ENCODE measurements at places on chromosomes 2 and 18. TPM values are rescaled to one million over a fixed set of nuclear protein-coding genes. Genes with fewer than 3 reads are reported as not detected.

ASXL2 gene
- 4.6 TPM for total RNA-seq

DNA sequence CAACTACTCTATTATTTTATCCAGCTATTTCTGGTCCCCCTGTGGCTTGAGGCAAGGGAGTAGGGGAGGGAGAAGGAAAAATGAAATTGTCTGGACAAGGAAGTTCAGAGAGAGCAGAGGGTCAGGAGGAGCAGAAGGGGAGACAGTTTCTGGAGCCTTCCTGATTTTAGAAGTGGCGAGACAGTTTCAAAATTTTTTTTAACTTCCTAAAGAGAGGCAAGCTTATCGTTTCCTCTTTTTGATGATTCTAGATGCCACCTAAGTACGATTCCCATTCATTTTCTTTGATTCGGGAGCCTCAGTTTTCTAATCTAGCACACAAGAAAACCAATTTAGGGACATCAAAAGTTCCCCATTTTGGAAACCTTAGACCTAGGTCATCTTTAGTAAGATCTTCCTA lies 96.9 kb upstream of the B3GNT2 start:
- no peak overlapping the region for H3K4me3 ChIP-seq
- no peak overlapping the region for H3K27ac ChIP-seq
- no peaks in the 10 kb centered on the region for H3K36me3 ChIP-seq

- no peaks in the 10 kb centered on the region for H3K27me3 ChIP-seq
- H3K27ac ChIP-seq = no peak overlapping the region
- no peak for DNase-seq
- H3K4me1 ChIP-seq = no peaks in the 10 kb centered on the region
Observed at GRCh38 chr2:191580581-191580980, 97.4 kb upstream of the NABP1 start.

CAVIN2 gene
- 128 TPM for total RNA-seq

DNA sequence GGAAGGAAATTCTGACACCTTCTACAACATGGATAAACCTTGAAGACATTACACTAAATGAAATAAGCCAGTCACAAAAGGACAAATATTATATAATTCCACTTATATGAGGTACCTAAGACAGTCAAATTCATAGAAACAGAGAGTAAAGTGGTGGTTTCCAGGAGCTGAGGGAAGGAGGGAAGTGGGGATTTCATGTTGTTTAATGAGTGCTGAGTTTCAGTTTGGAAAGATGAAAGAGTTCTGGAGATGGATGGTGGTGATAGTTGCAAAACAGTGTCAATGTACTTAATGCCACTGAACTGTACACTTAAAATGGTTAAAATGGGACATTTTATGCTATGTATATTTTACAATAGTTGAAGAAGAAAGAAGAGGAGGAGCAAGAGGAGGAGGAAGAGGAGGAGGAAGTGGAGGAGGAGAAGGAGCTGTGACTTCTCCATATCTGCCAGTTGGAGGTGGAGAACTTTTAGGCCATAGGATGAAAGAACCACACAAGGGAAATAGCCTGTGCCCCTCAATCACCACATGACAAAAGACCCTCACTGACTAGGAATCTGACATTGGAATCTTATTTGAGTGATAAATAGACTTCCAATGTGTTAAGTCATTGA lies 55.3 kb upstream of the LGALSL start:
- H3K27ac ChIP-seq = no peak overlapping the region
- no peak for DNase-seq
- no peaks in the 10 kb centered on the region for H3K4me1 ChIP-seq
- H3K36me3 ChIP-seq = no peaks in the 10 kb centered on the region

NLRC4 gene
- 0.88 TPM for total RNA-seq

PLEK gene
- total RNA-seq = 7.5 TPM

DNA sequence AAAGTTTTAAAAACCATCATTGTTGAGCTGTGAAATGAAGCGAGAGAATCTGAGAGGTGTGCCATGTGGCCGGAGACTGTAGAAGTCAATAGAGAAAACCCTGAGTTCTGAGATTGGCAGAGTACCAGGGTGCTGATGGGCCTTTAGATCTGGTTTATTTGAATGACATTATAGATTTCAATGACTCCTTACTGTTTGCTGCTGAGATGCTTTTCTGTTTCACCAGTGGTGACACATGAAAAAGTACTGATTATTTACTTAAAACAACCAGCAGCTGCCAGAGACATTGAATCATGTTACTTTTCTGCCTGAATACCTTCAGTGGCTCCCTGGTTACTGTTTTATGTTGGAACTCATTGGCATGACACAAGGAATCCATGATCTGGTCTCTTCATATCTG lies 602.7 kb upstream of the ZNF804A start:
- H3K27ac ChIP-seq = no peak overlapping the region
- H3K36me3 ChIP-seq = no peaks in the 10 kb centered on the region
- H3K4me1 ChIP-seq = no peaks in the 10 kb centered on the region
- H3K27me3 ChIP-seq = no peaks in the 10 kb centered on the region
- no peak overlapping the region for H3K4me3 ChIP-seq

CRYGA gene
- total RNA-seq = not detected

- H3K36me3 ChIP-seq = no peaks in the 10 kb centered on the region
- no peak for DNase-seq
- no peak overlapping the region for H3K4me3 ChIP-seq
- no peak overlapping the region for H3K27ac ChIP-seq
- no peaks in the 10 kb centered on the region for H3K4me1 ChIP-seq
Observed at GRCh38 chr2:108965540-108966289, 23.3 kb downstream of the EDAR start.

UGT1A5 gene
- not detected for total RNA-seq

- no peak overlapping the region for H3K4me3 ChIP-seq
- no peaks in the 10 kb centered on the region for H3K36me3 ChIP-seq
- H3K27ac ChIP-seq = no peak overlapping the region
- no peaks in the 10 kb centered on the region for H3K27me3 ChIP-seq
- no peak for DNase-seq
- no peaks in the 10 kb centered on the region for H3K4me1 ChIP-seq
Observed at GRCh38 chr2:8455236-8456150, 226.4 kb upstream of the ID2 start.

KCNJ3 gene
- total RNA-seq = not detected

DNA sequence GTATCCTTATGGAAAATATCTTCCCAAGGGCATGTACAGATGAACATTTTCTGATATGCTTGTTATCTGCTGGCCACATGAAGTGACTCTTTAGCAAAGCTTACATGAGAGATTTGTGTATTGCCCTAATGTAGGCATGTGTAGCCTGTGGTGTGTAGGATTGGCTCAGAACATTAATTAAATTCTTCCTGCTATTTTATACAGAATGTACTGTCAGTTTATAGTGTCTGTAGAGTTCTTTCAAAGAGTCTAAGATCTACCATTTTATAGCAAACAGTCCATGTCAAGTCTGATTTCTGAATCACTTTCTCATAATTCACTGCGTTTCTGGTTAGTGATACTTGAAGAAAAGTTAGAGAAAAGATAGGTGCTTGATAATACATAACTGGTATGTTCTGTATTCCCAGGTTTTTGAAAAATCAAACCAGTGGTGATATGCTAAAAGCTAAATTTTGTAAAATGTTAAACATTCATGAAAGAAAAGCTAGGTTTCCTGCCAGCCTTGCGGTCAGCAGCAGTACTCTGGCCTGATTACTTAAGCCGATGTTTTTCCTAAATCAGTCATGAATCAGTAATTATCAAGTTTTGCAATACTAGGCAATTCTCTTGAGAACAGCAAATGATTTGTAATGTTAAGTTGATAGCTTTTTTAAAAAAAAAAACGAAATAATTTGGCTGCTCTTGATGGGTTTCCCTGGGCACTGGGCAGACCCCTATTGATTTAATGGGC lies 30.9 kb upstream of the EFEMP1 start:
- DNase-seq = peak; percentile 25
- no peak overlapping the region for H3K4me3 ChIP-seq
- H3K27ac ChIP-seq = peak overlapping the region; percentile 62
- H3K36me3 ChIP-seq = no peaks in the 10 kb centered on the region

DNA sequence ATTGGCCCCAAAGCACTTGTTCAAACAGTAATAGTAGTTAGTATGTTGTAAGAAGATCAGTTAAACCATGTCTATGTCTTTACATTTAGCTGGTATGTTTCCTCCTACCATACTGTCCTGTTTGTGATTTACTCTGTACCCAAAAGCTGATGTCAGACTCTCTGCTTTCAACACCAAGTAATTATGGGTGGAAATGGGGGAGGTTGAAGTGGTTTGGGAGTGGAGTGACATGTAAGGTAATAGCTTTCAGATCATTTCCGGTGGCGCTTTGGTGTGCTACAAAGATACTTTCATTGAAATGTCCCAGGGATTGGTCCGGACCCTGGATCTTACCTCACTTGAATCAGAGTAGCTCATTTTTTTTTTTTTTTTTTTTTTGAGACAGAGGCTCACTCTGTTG lies 39.7 kb upstream of the TGIF1 start:
- no peaks in the 10 kb centered on the region for H3K36me3 ChIP-seq
- no peak overlapping the region for H3K4me3 ChIP-seq
- no peaks in the 10 kb centered on the region for H3K4me1 ChIP-seq

GRCh38 chr2:23029111-23029510 lies 355.9 kb upstream of the KLHL29 start:
- no peaks in the 10 kb centered on the region for H3K27me3 ChIP-seq
- no peak overlapping the region for H3K27ac ChIP-seq
- H3K36me3 ChIP-seq = no peaks in the 10 kb centered on the region
- no peak overlapping the region for H3K4me3 ChIP-seq
- no peak for DNase-seq

Measured in uterus (tissue), 4 donors.